Lung (tissue), 17 donors: ENCODE measurements at places on chromosomes 11 and 22. TPM values are rescaled to one million over a fixed set of nuclear protein-coding genes. Genes with fewer than 3 reads are reported as not detected.

DNA sequence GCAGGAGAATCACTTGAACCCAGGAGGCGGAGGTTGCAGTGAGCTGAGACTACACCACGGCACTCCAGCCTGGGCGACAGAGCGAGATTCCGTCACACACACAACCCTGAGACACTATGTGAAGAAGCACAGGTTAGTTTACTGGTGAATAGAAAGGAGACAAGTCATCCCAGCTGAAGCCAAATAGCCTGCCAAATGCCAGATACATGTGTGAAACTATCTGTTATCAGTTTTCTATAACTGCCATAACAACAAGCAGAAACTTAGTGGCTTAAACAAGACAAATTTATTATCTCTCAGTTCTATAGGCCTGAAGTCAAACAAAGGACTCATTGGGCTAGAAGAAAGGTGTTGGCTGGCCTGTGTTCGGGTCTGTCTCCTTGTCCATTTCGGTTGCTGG is 88.0 kb upstream of the CHRM4 start:
- no peak for DNase-seq

GRCh38 chr11:44998051-44998450 is 47.4 kb upstream of the TP53I11 start:
- DNase-seq, result no peak

GRCh38 chr11:100525635-100526034 is 161.5 kb upstream of the ARHGAP42 start:
- no peak for DNase-seq

DNA sequence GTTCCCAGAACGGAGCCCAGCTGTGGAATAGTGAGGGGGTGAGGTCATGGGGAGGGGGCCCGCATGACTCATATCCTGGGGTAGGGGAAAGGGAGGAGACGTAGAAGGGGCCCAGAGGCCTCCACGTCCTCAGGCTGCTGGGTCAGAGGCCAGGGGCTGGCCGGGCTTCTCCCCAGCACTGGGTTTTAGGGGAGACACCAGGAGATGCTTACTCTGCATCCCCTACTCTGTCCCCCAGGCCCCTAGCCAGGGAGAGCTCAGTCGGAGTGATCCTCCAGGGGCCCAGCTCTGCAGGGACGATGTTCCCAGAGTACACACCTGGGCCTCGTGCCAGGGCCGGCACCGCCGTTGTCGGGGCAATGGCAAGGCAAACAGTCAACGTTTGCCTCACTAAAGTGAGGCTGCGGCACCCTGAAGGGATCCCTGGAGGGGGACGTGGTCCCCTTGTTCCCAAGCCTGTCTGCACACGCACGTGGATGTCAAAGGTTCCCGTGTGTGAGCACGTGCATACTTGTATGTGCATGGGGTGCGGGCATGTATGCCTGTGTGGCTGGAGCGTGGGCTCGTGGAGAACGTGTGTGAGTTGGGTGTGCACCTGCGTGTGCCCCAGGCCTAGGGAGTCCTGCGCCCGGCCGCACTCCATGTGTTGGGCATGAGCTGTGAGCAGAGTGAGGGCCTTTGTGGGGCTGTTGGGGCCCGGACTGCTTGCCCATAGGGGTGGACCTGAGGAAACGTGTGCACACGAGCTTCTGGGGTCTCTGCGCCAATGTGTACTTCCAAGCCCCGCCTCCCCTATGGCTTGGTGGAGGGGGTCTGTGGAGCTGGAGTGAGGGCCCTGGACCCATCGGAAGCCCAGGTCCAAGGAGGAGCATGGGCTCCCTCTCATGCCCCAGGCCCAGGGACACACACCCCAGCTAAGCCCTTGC is 14.2 kb downstream of the PRR33 start:
- peak; percentile 63 for DNase-seq

DNA sequence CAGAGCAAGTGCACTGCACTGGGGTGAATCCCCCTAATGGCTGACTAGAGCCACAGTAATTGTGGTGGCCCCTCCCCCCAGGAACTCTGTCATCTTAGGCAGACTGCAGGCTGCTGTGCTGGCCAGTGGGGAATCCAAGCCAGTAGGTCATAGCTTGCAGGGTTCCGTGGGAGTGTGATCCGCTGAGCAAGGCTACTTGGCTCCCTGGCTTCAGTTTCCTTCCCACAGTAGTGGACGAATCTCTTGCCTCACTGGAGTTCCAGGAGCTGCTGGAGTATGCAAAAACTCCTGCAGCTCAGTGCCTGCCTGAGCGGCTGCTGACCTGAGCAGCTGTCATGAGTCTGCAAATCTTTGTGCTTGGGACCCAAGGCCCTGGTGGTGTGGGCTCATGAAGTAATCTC is 13.2 kb downstream of the OOSP3 start:
- no peak for DNase-seq

The LYVE1 gene
- 70.8 TPM for total RNA-seq
